H9 (cell line): ENCODE measurements at places on chromosomes 7 and 10. TPM values are rescaled to one million over a fixed set of nuclear protein-coding genes. Genes with fewer than 3 reads are reported as not detected.
A peak's percentile ranks its signal among the peaks of the same experiment; 100 is the strongest.

DNA sequence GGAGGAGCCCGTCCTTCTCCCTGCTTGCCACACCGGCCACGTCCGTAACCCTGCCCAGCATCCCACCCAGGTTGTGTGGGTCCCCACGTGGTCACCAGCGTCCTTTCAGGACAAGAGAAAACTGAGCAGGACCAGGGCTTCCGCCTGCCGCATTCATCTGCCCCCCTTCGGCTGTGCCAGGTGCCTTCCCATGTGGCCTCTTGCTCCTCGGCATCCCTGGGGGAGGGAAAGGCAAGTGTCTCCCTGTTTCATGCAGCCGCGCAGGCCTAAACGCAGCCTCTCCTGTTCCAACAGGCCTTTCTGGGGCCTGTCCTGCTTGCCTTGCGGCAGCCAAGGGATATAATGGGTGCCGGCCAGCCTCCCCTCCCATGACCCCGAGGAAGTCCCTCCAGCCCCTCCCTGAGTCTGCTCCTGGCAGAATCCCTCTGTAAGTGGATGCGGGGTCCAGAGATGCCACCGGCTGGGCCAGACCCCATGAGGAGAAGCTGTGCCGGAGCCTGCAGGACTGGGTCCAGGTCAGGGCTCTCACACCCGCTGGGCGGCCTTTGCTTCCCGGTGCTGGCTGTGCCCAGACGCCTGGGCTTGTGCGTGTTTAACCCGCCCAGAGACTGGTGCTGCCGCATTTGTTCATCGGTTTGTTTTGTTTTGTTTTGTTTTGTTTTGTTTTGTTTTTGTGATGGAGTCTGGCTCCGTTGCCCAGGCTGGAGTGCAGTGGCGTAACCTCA is 23.1 kb downstream of the SHH start:
- H3K36me3 ChIP-seq: no peaks in the 10 kb centered on the region
- H3K4me3 ChIP-seq: peak overlapping the region; percentile 58; the same call in 2 of the 3 replicates
- DNase-seq: no peak
- H3K4me1 ChIP-seq: no peaks in the 10 kb centered on the region
- H3K27ac ChIP-seq: no peak overlapping the region
- no peaks in the 10 kb centered on the region; the same call in 1 of the 2 replicates for H3K27me3 ChIP-seq

DNA sequence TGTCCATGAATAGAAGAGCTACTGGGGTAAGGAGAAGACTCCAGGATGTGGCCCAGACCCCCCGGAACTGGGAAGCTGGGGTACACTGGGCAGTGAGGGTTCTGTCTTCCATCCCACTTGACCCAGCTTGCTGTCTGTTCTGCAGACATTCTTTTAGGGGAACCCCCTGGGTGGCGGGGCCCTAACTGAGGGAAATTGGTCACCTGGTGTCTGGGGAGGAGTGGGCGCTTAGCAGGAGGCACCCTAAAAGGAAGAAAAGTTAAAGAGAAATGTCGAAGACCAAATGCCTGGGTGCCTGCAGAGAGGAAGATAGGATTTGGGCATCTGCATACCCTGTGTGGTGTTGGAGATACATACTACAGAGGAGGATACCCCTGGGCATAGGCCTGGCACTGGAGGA is 1.0 kb downstream of the AP1S1 start:
- H3K4me3 ChIP-seq: peak overlapping the region; percentile 74
- H3K27ac ChIP-seq: no peak overlapping the region
- H3K27me3 ChIP-seq: no peaks in the 10 kb centered on the region; the same call in 1 of the 2 replicates
- no peak for DNase-seq

- H3K27me3 ChIP-seq: no peaks in the 10 kb centered on the region
- no peak for DNase-seq
- H3K36me3 ChIP-seq: peaks cover 3% of the 10 kb centered on the region; the same call in 1 of the 2 replicates
Measured at GRCh38 chr10:35492386-35493195, 112.5 kb upstream of the GJD4 start.

- DNase-seq: no peak
- no peaks in the 10 kb centered on the region for H3K27me3 ChIP-seq
- H3K4me3 ChIP-seq: no peak overlapping the region
- no peaks in the 10 kb centered on the region for H3K4me1 ChIP-seq
Measured at GRCh38 chr7:158751751-158752150, 47.1 kb upstream of the NCAPG2 start.

GRCh38 chr10:3082290-3082689 is 14.9 kb downstream of the PFKP start:
- no peaks in the 10 kb centered on the region for H3K27me3 ChIP-seq
- H3K27ac ChIP-seq: no peak overlapping the region
- no peak overlapping the region for H3K4me3 ChIP-seq
- H3K4me1 ChIP-seq: peaks cover 14% of the 10 kb centered on the region
- DNase-seq: no peak
- peaks cover 34% of the 10 kb centered on the region for H3K36me3 ChIP-seq

The ABHD11 gene
- 29.4 and 34.4 TPM in 2 replicates for total RNA-seq

The LIPN gene
- not detected in 2 replicates for total RNA-seq

The TCAF2 gene
- total RNA-seq: 0.04 TPM in 2 replicates
